ENCODE measurements at places on chromosomes 5 and 9. TPM values are rescaled to one million over a fixed set of nuclear protein-coding genes. Genes with fewer than 3 reads are reported as not detected.

Gene LRRC70
- 0.14 TPM for total RNA-seq

Gene GPRIN1
- total RNA-seq, result 10.3 TPM

Gene LECT2
- not detected for total RNA-seq

Gene CMBL
- 22.2 TPM for total RNA-seq

Gene TMC1
- total RNA-seq, result 0.05 TPM

Gene WNK2
- total RNA-seq, result 5.8 TPM

Gene S1PR3
- 36.6 TPM for total RNA-seq

Gene KCNT1
- total RNA-seq, result not detected

Gene FOXE1
- 4.0 TPM for total RNA-seq

Gene KCNMB1
- not detected for total RNA-seq

Gene ADAMTS13
- 0.49 TPM for total RNA-seq
